Left hindlimb (tissue), 1 donor: ENCODE measurements at places on chromosomes 4 and X.

DNA sequence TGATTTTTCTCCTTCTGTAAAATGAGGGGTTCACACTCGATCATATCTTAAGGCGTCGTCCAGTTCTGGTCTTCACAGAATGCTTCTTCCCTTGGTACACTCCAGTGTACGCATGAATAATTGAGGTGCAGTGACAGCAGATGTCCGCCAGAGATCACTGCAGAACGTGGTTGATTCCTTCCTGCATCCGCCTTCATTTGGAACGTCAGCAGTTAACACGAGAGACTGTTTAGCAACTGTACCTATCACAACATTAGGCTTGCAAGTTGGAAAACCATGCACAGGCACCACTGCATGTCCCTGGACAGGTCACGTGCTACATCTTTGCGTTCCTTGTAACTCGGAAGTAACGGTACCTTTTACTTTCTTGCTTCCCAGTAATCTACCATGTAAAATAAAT lies 66.0 kb upstream of the GEMIN8 start:
- peak; percentile 42 for DNase-seq

GRCh38 chrX:103789004-103789403 lies 12.4 kb downstream of the PLP1 start:
- no peak for DNase-seq

DNA sequence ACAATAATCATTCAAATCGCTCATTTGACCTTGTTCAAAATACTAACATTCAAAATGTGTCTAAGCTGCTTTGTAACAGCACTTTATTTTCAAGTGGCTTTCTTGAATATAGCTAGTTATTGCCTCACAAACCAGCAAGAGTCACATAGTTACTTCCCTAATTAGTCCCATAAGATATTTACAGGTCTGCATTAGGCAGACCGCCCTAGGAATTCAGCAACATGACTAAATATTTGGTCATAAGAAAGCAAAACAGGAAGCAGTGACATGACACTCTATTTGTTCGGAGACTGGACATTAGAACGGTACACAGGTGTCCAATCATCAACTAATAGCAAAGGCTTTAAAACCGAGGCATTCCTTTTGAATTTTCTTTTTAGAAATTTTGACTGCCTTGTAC lies 262.0 kb downstream of the COL25A1 start:
- no peak for DNase-seq

DNA sequence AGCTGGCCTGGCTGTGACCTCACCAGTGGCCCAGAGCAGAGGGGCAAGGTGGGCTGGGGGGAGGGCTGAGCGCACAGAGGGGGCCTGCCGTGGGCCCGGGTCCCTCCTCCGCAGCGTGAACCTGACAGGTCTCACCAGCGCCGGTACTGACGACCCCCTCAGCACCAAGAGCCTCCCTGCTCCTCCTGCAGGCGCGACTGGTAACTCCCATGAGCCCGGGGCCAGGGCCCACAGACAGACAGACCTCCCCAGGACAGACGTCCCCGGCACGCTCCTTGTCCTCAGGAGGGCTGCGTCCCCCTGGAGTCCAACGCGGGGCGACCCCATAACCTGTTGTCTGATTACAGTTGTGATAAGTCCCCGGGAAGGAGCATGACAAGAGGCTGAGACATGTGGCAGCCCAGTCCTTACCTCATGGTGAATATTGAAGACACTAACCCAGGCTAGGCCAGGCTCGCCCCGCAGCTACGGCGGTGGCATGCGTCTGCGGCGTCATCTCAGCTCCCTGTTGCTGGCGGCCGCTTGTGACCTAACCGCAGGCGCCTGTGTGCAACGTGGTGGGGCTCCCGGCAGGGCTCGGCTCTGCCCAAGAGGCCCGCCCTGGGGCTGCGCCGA lies 8.5 kb downstream of the AKAP17A start:
- DNase-seq: no peak

GRCh38 chrX:65601126-65601525 lies 66.3 kb upstream of the MSN start:
- no peak for DNase-seq

DNA sequence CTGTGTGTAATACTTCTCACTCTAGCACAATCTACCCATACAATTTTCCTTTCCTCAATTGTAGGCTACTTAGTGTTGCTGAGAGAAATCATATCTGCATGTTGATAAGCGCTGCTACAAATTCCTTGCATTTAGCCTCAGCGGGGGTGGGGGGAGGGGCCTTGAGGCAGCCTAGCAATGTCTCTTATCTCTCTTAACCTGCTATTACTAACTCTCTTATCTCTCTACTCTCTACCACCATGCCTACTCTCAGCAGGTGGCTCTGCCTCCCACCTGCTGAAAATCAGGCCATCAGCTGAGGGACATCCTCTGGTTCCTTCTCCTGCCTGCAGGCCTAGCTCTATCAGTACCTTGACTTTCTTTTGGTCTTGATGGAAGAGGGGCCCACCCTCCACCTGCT lies 98.9 kb downstream of the GPR82 start:
- DNase-seq: no peak

DNA sequence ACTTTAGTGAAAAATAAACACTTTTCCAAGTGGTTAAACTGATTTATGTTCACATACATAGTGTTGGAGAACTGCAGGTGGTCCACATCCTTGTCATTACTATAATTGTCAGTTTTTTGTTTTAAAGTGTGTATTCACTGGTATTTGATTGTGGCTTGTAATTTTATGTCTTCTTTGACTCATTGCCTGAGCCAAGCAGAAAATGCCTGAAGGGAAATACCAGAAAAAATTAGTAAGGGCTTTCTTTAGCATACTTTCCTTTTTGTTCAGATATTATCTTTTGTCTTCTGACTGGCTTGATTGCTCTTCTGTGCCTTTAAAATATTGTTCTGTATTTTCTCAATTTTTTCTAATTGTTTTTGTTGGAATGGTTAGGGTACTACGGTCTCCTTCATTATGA lies 981.3 kb downstream of the C4orf33 start:
- DNase-seq: no peak

GRCh38 chr4:76208005-76208765 lies 5.4 kb downstream of the SCARB2 start:
- peak; percentile 67 for DNase-seq

GRCh38 chrX:68428431-68428830 lies 4.9 kb downstream of the OPHN1 start:
- DNase-seq: no peak

- no peak for DNase-seq
Measured at GRCh38 chr4:61841714-61842113, 641.6 kb downstream of the ADGRL3 start.

GRCh38 chrX:133273180-133273579 lies 55.0 kb upstream of the TFDP3 start:
- no peak for DNase-seq

DNA sequence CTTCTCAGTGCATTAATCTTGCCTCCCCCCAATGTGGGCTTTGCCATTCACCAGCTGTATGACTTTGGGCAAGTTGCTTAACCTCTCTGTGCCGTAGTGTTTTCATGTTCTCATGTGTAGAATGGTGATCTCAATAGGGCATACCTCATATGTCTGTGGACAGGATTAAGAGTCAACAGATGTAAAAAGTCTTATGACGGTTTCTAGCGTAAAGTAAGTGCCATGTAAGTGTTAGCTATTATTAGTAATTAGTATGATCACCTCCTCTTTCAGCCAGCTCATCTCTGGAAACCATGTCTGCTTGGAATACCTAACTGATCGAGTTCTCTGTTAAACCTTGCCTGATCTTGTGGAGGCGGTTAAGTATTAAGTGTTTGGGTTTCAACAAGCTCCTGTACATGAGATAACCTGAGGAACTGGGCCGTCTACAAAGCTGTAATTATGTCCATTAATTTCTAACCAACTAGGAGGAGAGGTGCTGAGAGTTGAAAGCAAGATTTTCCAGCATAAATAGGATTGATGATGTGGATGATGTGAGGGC lies 66.3 kb downstream of the TSC22D3 start:
- DNase-seq: no peak

- no peak for DNase-seq
Measured at GRCh38 chr4:74451214-74451661, 6.3 kb downstream of the AREG start.

- DNase-seq: no peak
Measured at GRCh38 chr4:148447681-148448080, 5.5 kb upstream of the NR3C2 start.

- no peak for DNase-seq
Measured at GRCh38 chrX:8278557-8278956, 107.5 kb upstream of the VCX2 start.

GRCh38 chr4:185761352-185762235 lies 50.4 kb downstream of the SORBS2 start:
- DNase-seq: no peak

DNA sequence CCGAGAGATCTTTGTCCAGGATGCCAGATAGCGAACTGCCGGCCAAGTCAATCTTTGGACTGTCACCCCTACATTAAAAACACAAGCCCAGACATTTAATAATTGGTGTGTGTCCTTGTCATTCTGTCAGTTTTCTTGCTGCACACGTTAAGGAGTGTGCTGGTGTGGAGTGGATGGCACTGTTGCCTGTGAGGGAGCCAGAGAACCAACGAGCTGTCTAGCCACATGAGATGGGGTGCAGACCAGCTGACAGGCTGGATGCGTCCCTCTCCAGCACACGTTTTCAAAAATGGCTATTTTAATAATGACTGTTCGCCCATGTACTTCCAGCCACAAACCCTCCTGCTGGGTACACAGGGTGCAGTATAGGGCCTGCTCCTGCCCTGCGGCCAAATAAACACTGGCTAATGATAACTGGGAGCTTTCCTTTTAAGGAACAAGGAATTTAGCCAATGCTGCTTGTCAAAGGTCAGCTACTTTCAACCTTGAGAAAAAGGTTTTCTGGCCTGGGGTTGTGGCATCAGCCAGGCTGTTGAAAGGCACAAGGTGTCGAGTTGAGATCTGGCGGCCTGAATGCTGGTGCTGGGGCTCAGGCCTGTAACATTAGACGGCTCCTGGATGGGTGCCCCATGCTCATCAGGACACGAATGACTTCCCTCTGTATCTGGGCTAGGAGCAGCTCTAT lies 54.0 kb upstream of the MAP3K15 start:
- DNase-seq: no peak

DNA sequence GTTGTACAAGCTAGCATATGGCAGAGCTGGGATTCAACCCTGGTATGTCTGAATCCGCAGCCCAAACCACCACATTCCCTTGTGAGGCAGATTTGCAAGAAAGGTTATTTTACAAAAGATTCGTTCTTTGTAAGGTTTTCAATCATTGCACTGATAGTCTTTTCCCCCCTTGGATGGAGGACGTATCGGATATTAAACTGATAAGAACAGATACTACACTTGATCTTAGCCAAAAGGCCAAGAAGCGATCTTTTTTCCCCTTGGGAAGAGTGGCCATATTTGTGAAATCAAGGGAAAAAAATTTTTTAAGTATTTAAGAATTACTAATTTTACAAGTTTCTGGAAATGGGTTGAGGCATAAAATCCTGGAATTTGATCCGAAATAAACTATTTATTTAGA lies 34.4 kb upstream of the MSMO1 start:
- no peak for DNase-seq

DNA sequence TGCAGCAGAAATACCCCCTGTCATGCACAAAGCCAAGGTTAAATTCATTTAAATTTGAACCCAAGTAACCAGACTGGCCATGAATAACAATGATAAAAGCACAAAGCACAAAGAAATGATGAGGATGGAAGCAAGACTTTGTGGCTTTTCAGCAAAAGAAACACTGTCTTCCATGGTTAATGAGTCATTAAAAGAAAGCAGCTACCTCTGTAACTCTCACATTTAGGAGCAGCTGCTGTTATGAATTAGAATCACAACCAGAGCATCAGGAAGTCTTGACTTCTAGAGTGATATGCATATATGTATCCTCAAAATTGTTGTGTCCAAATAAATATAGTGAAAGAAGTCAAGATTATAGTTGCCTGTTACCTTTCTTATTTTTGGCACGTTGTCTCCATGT lies 70.7 kb upstream of the RPS6KA6 start:
- no peak for DNase-seq

DNA sequence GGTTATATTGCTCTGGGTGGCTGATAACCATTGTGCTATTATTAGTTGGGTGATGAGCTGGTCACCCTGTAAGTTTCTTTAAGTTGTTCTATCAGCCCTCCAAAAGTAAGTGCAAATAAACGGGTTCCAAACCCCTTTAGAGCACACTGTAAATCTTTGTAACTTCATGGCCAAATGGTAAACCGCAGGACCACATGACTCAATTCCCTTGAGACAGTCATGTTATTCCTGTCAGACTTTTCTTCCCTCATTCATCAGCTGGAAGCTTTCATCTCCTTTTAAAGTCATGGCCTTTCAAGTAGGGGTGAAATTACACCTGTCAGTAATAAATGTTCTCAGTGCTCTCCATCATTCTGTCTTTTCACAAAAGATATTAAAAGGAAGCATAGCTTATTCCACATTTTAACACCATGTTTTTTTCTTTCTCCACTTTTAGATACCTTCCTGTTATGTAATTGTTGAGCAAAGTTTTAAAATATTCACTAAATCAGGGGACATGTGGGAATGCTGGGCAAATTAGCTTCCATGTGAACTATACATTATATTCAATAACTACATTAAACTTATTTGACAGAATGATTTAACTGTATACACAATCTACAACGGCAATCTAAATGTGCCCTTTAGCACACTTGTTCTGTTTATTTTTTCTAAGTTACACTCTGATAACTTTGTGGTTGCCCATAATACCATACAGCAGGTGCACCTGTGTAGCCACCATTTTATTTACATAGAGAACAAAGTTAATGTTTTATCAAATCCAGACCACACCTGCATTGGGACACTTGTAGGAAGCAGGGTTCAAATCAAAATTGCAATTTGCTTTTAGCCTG lies 275.5 kb downstream of the CFAP299 start:
- DNase-seq: no peak

- no peak for DNase-seq
Measured at GRCh38 chrX:13661735-13662288, 8.9 kb downstream of the TCEANC start.

DNA sequence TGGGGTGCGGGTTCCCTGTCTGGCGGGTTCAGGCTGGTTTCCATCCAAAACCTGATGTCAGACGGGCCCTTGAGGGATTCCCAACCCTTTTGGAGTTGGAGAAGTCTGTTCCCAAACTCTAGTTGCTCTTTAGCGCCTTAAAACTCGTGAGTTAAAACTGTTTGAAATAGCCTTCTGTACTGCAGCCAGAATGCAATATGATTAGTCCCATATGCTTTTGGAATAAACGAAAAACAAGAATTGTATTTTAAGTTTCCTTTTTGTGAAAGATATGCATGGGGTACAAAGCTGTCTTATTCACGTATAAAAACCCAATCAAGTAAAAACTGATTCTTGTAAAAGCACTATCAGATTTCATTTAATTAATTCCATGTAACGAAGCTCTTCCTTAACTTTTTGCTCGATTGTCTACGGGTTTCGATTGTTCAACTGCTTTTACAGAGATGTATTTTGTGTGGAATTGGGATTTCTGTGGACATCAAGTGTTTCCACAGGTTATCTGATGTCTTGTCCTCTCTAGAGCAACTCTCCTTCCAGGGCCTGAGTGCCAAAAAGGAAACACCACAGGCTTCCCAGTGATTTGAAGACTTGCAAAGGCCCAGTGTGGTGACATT lies 49.5 kb downstream of the CLDN34 start:
- no peak for DNase-seq

DNA sequence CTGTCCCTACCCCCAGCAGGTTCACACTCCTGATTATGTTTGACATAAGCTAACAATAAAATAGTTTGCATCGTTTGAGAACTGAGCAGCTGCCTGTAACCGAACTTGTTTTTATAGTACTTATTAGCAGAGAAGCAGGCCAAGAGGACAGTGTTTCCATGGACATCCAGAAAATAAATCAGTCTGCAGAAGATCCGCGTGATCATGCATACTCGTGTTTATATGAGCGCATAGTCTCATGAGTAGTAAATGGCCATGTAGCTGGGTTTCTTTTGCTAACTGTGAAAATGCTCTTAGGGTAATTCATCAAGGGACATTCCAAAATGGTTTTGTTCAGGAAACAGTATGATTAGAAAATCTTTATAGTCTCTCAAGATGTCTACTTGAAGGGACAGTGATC lies 289.2 kb downstream of the DCTD start:
- DNase-seq: no peak
